ENCODE measurements at places on chromosomes 13 and 19.

DNA sequence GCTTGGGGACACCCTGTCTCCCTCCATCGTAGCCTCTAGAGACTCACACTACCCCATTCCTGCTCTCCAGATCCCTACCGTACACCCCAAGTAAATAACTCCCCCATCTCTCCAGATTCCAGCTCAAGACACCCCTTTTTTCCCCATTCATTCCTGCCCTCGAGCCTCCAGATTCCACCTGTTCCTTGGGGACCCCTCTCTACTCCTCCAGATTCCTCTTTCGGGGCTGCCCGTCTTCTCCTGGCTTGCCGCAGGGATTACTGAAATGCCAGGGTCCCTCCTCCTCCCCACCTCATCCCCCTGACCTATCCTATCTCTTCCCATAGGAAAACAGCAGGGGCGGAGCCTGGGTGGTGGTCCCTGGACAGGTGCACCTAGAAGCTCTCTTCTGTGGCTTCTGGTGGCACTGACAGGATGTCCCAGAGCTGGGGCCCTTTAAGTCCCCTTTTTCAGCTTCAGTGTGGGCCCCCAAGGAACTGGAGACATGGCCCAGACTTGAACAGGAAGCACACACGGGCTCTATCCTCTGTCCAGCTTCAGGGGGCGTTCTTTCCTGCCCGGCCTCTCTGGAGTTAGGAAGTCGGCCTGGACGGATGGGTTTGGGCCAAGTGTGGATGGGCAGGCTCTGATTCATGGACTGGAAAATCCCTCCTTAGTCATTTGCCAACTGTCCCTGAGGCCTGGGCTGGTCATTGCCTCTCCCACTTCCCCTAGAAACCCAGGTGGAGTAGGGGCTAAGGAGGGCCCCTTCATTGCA is 1.2 kb downstream of the ZSWIM4 start:
- DNase-seq: no peak

- DNase-seq: no peak
These were observed 413.1 kb downstream of the KCNRG start for GRCh38 chr13:50428183-50428877.

- peak; percentile 2 for DNase-seq
These were observed 51.3 kb downstream of the WDR87 start for GRCh38 chr19:37855098-37855497.

- DNase-seq: no peak
These were observed 4.5 kb downstream of the SLITRK1 start for GRCh38 chr13:83877651-83878355.

GRCh38 chr19:49559443-49559842 is 20.9 kb downstream of the NOSIP start:
- DNase-seq: no peak

- DNase-seq: no peak
These were observed 12.2 kb upstream of the SELENOW start for GRCh38 chr19:47766359-47766620.

All from activated T-cell treated with anti-CD3 and anti-CD28 coated beads for 1 hour (primary cell).